ENCODE measurements at places on chromosomes 16 and 17.

GRCh38 chr17:81397314-81398175, 2.3 kb downstream of the BAHCC1 start:
- DNase-seq: no peak

DNA sequence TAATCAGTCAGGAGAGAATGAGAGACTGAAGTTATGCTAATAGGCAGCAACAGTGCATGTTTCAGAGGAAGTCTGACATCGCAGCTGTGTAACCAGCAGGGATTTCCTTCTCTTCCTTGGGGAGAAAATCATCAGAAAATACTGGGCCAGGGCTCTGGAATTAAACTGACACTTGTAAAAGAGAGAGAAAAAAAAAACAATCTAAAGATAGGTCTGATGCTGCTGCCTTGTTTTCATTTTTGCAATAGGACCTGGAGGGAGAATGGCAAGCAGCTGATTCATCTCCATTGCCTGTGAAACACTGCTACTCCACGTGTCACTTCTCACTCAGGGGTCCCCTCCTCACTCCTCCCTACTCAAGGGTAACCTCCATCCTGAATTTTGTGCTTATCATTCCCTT, 17.7 kb upstream of the CORO6 start:
- no peak for DNase-seq

GRCh38 chr16:2210386-2211365, at the start of gene BRICD5:
BRICD5 (minus strand) TSS chr16:2210863; CDS start chr16:2210833, 30 bp downstream.
- DNase-seq: no peak

GRCh38 chr16:88486398-88487123, 33.5 kb downstream of the ZFPM1 start:
- DNase-seq: no peak

- DNase-seq: peak; percentile 40
Measured at GRCh38 chr17:8740486-8740885, 4.2 kb downstream of the CCDC42 start.

DNA sequence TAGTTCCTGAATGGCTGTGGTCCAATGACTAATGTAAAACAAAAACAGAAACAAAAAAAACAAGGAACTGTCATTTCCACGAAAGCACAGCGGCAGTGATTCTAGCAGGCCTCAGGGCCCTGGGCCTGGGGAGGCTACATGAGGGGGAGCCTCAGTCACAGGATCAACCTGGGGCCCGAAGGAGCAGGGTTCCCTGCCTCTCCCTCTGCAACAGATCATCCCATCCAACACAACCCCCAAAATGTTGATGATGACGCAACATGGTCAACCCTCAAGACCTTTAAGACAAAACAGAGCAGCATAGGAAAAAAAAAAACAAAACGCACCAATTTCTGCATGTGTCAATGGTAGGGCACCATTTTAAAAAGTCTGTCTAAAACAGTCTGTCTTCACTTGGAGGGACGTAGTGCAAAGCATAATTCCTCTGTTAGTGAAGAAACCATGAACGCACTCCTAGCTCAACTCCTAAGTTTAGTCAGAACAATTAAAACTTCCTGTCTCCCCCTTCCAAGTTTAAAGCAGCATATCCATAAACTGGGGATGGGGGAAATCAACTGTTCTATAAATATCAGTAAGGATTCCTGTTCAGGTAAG, 32.3 kb downstream of the AXIN2 start:
- no peak for DNase-seq

GRCh38 chr17:19938736-19939135, 38.9 kb downstream of the AKAP10 start:
- DNase-seq: no peak

DNA sequence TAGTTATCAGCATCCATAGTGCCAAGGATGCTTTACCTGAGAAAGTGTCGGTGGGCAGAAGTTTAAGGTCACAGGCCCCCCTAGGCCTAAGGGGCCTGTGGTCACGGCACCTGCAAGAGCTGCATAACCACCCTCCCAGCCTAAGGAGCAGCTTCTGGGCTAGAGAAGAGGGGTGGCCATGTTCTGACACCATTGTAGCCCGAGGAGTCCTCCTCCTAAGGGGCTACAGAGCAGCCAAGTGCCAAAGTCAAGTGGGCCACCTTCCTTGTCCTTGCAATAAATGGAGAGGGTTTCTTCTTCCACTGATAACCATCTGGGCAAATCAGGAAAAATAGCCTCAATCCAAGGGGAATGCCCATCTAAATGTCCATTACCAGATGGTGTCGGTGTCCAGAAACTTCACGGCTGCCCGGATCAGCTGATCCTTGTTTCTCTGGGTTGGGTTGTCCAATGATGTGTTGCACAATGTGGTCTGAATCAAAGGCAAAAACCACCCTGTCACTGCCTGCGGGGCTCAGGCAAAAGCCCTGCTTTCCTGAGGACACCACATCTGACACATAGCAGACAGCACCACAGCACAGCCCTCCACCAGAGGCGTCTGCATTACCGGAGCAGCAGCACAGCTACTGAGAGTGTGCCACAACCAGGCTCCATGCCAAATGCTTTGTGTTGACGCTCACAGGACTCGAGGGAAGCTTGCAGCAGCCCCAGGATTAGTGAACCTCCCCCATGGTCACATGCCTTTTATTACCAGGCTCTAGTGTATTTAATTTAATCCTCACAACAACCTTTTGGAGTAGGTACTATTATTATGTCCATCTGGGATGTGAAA, 12.8 kb downstream of the ATPAF2 start:
- DNase-seq: no peak
